T-helper 17 cell (primary cell): ENCODE measurements at places on chromosomes 1 and 21.

- DNase-seq: no peak
Observed at GRCh38 chr1:9317591-9318417, 25.1 kb downstream of the SPSB1 start.

GRCh38 chr1:71018791-71019190, 28.8 kb downstream of the PTGER3 start:
- no peak for DNase-seq

- no peak for DNase-seq
Observed at GRCh38 chr1:40625076-40625475, 40.4 kb downstream of the RIMS3 start.

DNA sequence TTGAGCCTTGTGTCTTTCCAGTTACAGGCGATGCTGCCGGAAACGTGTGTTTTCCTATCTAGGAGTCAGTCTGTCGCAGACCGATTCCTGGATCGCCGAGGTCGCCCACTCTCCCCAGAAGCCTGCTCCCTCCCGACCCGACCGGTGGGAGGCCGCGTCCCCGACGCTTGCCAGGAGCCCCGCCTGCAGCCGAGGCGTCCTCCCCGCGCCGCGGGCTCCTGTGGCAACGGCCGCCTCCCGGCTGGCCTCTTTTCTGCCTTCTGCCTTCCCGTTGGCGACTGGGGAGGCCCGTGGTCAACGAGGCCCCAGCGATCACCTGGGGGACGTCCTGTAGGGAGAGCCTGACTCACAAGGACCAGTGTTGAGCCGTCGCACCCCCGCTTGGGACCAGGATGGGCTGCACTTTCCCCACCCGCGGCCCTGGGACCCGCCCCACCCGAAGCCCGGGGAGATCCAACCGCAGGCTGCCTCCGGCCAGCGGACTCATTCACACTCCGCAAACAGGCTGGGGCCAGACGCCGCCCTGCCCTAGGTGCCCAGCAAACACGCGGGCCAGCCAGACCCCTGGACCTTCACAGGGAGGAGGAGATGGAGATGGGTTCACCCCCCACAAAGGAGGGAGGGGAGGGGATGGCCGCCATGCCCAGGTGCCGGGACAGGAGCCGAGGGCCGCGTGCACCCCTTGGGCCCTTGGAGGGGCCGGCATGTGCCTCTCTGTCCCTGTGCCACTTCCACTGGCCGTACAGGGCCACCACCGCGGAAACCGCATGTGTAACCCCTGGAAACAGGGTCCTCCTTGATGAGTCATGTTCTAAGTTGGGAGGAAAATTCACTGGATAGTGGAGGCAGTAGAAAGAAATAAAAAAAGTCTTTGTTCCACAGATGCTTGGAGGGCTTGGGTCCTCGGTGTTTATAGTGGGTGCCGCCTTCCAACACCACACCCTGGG, 7.2 kb upstream of the COL6A1 start:
- no peak for DNase-seq

DNA sequence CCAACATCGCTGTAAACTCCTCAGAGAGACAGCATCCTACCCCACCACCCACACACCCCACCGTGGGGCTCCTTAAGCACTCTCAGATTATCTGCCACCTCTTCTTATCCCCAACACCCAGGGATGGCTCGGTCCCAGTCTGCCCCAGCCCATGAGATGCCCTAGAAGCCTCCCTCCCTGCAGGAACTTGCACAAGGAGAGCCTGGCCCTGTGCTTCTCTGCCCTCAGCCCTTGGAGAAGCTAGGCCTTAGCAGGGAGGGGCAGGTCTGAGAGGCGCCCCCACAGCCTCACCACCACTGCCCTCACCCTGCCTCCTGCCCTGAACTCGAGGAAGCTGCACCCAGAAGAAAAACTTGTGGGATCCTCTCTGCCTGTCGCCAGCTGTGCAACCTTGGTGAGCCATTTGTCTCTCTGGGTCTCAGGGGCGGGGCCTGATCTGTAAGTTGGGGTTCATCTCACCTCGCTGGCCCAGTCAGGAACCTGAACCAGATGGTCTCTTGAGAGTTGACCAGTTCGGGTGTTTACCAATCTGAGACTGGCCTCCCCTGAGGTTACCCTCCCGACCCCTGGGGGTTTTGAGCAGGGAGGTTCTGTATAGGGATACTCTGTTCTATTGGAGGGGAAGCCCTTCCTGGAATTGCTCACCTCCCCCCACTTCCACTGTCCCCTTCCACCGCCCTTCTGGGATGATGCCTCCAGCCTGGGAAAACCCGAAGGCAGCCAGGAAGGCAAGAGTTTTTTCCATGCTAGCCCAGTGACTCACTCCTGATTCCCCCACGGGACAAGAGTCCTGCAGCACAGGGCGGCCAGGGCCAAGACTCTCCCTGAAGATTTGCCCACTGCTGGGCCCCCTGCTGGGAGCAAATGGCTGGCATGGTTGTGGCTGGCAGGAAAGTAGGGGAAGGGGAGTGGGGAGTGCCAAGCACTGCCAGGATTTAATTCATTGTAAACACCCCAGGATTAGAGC, at the start of gene S100A3:
S100A3 (minus strand) TSS at position 537 of the 967 bp plus-strand sequence. CDS start 773 bp downstream, outside the sequence.
- no peak for DNase-seq
